ENCODE measurements at places on chromosomes 3 and 15.

DNA sequence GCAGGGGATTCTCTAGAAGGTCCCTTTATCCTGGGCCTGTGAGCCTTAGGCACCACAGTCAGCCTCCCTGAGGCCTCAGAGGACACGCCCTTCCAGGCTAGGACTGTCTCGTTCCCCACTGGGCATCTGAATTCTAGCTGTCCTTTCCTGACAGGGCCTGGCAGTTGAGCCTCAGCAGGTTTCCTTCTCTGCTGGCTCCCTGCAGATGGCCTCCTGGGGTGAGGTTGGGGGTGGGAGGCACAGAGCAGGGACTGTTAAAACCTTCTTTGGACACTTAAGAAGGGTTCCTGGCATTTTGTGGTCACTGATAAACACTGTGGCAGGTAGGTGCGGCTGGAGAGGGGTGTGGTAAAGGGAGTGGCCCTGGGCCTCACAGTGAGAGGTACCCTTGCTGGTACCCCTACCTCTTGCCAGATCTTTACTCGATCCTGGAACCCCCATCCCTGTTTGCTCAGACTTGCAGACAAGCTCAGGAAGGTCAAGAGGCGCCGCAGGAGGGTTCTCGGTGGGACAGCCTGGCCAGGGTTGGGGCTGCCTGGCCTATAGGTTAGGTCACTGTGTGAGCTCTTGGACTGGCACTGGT lies 8.5 kb downstream of the CLK3 start:
- no peak for DNase-seq

DNA sequence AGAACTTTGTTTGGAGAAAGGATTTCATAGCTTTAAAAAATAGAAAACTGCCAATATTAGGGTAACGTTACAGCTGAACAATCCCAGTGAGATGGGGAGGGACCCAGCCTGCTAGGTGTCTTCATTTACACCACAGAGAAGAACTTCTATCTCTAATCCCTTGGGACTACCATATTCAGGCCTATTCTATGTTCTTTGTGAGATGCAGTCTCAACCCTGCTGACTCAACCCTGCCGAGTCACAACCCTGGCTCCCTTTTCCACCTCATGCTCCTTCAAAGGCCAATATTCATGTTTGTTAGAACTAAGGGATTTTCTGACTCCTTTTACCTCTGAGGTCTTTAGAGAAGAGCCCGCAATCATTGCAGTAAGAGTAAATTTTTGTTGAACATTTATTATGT lies 350.5 kb downstream of the EPHB1 start:
- no peak for DNase-seq

DNA sequence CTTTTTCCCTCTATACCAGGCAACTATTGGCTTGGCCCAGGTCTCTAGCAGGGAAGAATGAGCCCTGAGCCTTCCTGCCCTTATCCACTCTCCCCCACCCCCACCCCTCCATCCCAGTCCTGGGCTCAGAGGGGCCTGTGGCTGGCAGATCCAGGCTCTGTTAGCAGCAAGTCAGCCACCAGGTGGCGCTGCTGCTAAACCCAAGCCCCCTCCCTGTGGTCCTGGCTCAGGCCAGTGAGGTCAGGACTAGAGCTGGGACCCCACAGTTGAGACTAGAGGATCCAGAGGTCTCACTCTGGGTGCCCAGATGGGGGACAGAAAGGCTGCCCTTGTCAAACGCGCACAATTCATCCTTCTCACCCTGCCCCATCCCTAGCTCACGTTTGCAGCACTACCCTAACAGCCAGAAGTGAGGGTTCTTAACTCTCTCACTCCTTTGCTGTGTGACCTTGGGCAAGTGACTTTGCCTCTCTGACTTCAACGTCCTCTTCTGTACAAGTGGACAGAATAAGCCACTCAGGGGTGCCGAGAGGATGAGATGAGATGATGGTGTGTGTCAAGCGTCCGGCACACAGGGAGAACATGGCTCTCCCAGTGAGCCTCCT lies 46.8 kb upstream of the SLC6A1 start:
- DNase-seq: peak; percentile 18

GRCh38 chr3:167671878-167672427 lies 18.2 kb upstream of the WDR49 start:
- DNase-seq: no peak

DNA sequence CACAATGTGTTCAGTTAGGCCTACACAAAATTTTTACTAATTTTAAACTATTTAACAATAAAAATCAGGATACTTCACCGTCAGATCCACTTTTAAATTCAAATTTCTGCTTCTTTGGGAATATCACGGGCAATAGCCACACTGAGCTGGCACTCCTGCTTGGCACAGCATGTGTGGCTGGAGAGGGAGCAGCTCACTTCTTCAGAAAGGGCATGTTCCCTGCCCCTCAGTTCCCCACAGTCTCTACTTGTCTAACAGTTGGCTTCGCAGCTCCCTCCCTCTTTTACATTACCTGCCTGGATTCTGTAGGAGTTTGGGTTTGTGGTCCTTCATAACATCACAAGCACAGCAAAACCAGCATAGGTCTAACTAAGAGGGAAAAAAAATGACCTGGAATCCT lies 76.0 kb upstream of the TRIM42 start:
- DNase-seq: no peak

- DNase-seq: no peak
Measured at GRCh38 chr3:32817558-32818228, at the start of gene TRIM71. TRIM71 (plus strand) TSS chr3:32817997; CDS start chr3:32818081, 84 bp downstream.

- no peak for DNase-seq
Measured at GRCh38 chr3:42655331-42655888, 1.9 kb downstream of the ZBTB47 start.

GRCh38 chr15:80846031-80846815 lies 67.1 kb downstream of the CEMIP start:
- DNase-seq: no peak

Data from stimulated activated CD4-positive, alpha-beta T cell treated with anti-CD3 and anti-CD28 coated beads, Interleukin-1b, Interleukin-23, amount 100 ng/mL, for 1 hour (primary cell).